Fibroblast of upper back skin (primary cell): ENCODE measurements at places on chromosomes 3 and 15.

- DNase-seq = no peak
Measured at GRCh38 chr15:101042320-101042719, 123.2 kb downstream of the LRRK1 start.

DNA sequence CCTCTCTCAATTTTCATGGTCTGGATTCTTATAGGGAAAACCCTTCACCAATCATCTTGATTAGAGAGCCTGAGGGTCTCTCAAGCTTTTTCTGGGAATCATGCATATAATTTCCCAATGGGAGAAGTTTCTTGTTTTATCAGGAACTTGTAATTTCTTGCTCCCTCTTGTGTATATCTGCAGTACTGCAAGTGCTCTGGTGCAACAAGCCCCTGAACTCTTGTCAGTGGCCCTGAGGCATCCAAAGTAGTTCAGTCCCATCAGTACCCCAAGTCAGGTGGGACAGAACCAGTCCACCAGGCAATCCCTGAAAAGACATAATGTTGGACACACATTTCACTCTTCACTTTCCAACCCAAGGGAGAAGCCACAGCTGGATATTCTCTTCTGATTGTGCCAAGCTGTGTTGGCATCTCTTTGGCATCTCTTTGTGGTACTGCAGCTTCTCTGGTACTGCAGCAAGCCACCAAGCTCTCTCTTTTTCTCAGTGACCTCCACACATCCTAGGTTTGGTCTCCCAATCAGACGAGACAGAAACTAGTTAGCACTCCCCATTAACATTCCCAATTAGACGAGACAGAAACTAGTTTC, 214.5 kb downstream of the ZIC4 start:
- peak; percentile 79 for DNase-seq

DNA sequence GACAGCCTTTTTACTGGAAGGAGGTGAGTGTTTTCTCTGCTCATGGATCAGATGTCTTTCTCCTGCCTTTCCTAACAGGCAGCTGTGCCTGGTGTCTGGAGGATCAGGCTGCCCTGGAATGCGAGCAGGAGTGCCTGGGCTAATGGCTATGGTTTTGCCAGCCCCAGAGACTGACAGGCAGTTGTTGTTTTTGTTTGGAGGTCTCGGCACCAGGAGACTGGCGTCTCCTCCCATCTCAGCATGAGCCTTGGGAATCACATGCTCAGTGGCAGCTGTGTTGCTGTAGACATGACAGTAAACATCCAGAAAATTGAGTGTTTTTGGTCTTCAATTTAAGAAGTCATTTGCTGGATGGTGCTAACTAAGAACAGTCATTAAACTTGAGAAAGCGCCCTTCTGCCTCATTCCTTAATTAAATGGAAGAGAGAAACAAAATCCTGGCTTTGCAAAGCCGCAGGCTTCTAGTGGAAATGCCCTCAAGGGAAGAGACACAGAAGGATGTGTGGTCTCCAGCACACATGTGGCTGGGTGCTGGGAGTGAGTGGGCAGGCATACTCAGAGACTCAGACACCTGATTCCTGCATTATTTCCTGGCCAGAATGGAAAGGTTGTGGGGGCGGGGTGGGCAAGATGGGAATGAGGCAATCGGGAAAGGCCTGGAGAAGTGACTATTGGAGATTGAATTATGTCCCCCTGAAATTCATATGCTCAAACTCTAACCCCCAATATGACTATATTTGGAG, 97.0 kb upstream of the NMNAT3 start:
- DNase-seq = peak; percentile 59

DNA sequence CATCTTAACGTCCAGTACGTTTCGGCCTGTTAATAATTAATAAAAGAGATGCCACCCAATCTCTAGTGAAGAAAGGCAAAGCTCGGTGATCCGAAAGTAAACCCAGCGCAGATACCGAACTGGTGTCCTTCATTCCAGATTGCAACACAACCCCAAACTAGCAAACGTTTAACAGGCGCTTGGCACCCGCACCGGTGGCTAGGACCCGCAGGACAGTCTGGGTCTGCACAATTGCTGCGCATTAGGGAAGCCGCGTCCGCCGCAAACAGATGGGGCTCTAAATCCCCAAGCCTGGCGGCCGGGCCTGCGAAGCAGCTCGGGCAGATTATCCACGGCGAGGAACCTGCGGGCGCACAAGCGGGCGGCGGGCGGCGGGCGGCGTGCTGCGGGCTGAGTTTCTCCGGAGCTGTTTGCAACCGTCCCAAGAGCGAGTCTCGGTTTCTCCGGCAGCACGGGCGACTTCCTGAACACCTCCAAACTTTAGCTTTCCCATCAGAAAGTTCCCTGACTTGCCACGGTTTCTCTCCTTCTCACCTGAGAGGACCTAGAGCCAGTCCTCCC, 112.1 kb upstream of the ICE2 start:
- DNase-seq = peak; percentile 26

GRCh38 chr3:141370065-141370533, 1.8 kb downstream of the ZBTB38 start:
- peak; percentile 91 for DNase-seq
